ENCODE measurements at places on chromosomes 12 and 14.

- DNase-seq, result no peak
These were observed 26.2 kb downstream of the KITLG start for GRCh38 chr12:88553941-88554658.

DNA sequence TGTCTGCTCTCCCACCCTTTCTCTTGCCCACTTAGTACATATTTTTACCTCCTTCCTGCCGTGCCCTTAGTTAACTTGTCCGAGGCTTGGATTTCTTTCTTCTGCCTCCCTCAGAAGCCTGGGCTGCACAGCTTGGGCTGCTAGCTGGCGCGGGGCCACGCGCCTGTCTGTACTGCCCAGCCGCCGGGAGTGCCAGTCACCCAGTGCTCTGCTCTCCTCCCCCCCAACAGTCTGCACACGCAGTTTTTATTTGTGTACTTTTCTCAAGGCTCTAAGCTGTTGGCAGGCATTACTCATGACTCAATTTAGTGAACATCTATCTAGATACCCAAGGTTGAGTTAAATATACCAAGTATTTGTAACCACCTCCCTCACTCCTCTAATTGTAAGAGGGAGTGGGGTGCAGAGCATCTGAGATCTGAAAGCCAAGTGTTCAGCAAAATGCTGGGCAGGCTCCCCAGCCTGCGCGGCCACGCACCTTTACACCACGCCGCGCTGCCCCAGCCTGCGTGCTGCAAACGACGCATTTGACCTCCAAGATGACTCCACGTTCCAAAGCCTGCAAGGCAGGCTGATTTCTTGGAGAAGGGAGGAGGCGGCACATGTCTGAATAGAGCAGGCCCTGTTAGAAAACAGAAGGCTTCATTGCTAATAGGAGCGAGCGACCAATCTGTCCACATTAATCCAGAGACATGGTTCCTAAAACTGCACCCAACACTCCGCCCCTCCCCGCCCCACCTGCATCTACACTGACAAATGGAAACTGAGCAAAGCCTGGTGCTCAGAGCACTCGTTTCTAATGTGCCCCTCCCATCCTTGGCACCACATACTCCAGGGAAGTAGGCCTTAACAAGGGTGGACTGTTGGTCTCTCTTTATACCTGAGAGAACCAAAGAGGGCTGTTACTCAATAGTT lies 18.2 kb upstream of the CACNA2D4 start:
- DNase-seq, result no peak

- no peak for DNase-seq
These were observed 44.6 kb upstream of the FZD10 start for GRCh38 chr12:130117701-130118100.

GRCh38 chr12:99027461-99027860 lies 382.4 kb downstream of the APAF1 start:
- no peak for DNase-seq

- DNase-seq, result no peak
These were observed 26.0 kb upstream of the SPTLC2 start for GRCh38 chr14:77642407-77642806.

DNA sequence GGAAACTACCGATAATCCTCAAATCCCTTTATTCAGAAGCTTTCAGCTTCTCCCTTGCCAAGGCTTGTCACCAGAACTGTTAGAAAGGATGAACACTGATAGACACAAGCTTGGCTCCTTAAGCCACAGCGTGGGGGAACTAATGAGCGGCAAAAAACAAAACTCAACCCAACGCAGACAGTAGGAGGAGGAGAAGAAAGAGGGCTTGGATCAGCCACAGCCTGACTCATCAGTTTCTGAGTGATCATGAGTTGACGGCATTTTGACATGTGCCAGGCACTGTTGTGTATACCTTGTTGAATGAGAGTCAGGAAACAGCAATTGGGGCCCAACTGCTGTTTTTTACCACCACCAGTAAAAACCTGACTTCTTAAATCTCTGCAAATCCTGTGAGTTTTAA lies 23.7 kb downstream of the PLXNC1 start:
- DNase-seq, result no peak

- DNase-seq, result no peak
These were observed 20.6 kb downstream of the MMP17 start for GRCh38 chr12:131848753-131849152.

- DNase-seq, result no peak
These were observed 15.0 kb upstream of the NXPH4 start for GRCh38 chr12:57201631-57202030.

All from cortex of kidney (tissue), 1 donor.